ENCODE measurements at places on chromosomes 11 and 22.

DNA sequence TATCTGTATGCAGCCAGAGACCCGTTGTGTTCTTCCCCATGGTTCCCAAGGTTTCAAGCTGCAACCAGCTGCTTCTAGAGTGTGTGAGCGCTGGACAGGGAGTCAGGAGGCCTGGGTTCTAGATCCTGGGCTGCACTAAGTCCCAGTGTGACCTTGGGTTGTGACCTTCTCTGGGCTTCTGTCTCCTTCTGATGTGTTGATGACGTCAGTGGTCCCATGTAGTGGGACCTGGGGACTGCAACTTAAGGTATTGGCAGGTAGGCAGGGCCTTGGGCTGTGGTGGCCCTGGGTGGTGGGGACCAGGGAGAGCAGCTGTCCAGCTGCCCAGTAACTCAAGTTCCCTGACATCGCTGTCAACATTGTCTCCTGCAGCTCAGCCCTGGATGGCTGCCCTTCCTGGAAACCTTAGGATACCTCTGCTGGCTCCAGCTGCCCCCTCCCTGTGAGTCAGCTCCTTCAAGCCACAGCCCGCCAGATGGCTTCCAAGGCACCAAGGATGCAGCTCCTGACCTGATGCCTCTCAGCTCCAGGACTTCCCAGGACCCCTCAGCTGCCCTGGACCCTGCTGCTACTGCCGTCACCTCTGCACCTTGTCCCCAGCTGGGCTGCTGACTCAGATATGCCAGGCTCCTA lies 1.3 kb upstream of the PVALB start:
- H3K4me1 ChIP-seq = peaks cover 4% of the 10 kb centered on the region
- H3K27ac ChIP-seq = no peak overlapping the region
- H3K4me3 ChIP-seq = no peak overlapping the region
- no peak for DNase-seq
- peaks cover 69% of the 10 kb centered on the region for H3K27me3 ChIP-seq

DNA sequence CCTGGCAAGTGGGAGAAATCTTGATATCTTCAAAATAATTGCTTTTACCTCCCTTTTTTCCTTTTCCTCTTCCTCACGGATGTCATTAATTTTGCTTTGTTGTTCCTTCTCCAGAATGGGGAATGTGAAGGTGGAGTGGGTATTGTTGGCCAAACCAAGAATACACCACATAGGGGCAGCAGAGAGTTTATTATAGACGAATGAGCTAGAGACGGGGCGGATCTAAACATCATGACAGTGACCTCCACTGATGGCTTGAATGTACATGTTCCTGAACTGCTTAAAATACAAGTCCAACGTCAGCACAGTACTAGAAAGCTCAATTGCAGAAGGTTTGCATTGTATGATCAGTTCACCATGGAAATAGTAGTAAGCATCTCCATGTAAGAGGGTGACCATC lies 122.3 kb upstream of the SNX19 start:
- no peak overlapping the region for H3K27ac ChIP-seq
- H3K4me3 ChIP-seq = no peak overlapping the region
- H3K36me3 ChIP-seq = no peaks in the 10 kb centered on the region
- H3K4me1 ChIP-seq = no peaks in the 10 kb centered on the region
- no peaks in the 10 kb centered on the region for H3K27me3 ChIP-seq

DNA sequence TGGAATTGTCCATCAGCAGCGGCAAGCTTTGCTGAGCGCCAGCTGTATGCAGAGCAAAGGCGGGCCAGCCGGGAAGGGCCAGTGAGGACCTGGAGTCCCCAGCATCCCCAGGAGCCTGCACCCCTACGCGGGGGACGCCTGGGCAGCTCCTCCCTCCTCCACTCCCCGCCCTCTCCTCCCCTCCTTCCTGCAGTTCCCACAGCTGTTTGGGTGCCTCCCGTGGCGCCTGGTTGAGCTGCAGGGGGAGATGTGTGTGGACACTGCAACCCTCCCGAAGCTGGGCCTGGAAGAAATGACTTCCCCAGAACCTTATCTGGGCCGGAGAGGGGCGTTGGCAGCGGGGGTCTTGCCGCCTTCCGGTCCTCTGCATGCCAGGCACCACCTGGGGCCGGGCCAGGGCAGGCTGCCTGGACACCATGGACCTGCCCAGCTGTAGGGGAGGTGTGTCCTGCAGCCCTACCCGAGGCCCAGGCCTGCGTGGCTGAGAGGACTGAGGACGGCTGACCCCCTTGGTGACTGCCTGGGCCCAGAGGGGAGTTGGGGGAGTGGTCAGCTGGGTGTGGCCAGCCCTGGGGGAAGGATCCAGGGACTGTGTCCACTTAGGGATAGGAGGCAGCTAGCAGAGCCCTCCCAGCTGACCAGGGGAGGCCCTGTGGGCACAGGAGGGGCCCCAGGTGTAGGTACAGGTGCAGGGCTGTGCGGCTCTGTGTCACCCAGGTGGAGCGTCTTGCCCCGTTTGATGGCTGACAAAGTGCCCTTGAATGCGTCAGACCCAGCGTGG lies 16.8 kb upstream of the MUC6 start:
- no peak overlapping the region for H3K4me3 ChIP-seq
- no peaks in the 10 kb centered on the region for H3K36me3 ChIP-seq
- no peak overlapping the region for H3K27ac ChIP-seq
- no peaks in the 10 kb centered on the region for H3K27me3 ChIP-seq

DNA sequence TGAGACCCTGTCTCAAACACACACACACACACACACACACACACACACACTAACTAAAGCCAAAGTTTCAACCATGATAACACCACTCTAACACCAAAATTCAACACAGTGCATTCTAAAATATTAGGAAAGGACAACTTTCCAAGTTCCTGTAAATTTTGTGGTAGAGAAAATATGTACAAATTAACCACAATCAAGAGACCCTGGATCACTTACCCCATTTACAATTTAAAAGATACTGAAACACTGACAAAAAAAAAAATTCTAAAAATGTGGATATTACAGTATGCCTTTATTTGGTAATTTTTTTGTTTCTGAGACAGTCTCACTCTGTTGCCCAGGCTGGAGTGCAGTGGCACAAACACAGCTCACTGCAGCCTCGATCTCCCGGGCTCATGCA lies 9.7 kb downstream of the MRTFA start:
- no peak overlapping the region for H3K27ac ChIP-seq
- H3K36me3 ChIP-seq = no peaks in the 10 kb centered on the region
- H3K4me3 ChIP-seq = no peak overlapping the region
- H3K4me1 ChIP-seq = no peaks in the 10 kb centered on the region
- DNase-seq = no peak

All from breast epithelium (tissue), 4 donors.